Thoracic aorta (tissue), 2 donors: ENCODE measurements at places on chromosomes 16 and 17. TPM values are rescaled to one million over a fixed set of nuclear protein-coding genes. Genes with fewer than 3 reads are reported as not detected.

- no peak overlapping the region for H3K4me3 ChIP-seq
- no peaks in the 10 kb centered on the region for H3K36me3 ChIP-seq
- H3K4me1 ChIP-seq: no peaks in the 10 kb centered on the region
- DNase-seq: no peak
- no peaks in the 10 kb centered on the region for H3K27me3 ChIP-seq
Observed at GRCh38 chr17:64399071-64399766, 8.6 kb upstream of the PECAM1 start.

GRCh38 chr16:51003850-51004566 lies 147.1 kb downstream of the SALL1 start:
- no peak overlapping the region for H3K4me3 ChIP-seq
- no peaks in the 10 kb centered on the region for H3K36me3 ChIP-seq
- H3K4me1 ChIP-seq: no peaks in the 10 kb centered on the region

DNA sequence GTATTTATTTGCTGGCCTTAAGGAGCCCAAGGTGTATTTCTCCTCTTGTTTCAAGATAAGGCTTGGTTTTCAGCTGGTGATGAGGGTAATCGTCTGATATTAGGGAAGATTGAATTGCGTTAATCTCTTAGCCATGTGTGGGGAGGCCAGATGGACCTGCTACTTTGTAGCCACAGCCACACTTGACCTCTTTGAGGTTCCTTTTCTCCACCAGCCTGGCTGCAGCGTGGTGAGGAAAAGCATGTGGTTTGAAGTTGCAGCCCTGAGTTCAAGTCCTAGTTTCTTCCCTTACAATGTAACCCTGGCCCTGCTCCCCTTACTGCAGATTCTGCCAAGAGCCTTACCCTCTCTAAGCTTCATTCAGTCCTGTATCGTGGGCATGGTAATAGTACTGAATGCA lies 3.1 kb downstream of the MINK1 start:
- no peaks in the 10 kb centered on the region for H3K27me3 ChIP-seq
- no peak overlapping the region for H3K4me3 ChIP-seq

DNA sequence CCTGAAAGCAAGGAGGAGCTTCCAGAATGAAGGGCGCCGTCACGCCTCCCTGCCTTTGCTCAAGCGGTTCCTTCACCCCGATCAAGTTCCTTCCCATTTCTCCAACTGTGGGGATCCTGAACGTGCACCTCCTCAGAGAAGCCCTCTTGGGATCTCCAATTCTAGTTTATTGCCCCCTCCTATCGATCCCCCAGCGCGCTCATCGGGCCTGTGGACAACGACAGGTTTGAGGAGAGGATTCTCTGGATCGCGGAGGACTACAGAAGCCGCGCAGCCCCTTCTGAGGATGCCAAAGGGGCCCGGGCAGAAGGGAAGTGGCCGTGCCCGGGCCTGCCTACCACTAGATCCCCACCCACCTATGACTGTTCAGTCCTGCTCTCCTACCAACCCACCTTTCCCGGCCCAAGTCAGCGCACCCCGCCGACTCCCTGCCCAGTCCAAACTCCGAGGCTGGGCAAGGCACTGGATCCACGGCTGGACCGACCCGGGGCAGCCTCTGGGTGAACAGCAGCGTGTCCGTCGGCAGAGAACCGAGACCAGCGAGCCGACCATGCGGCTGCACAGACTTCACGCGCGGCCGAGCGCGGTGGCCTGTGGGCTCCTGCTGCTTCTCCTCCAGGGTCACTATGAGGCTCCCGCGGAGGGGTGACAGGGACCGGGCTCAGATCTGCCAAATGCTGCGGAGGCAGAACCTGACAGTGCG lies 12.8 kb upstream of the CES3 start:
- H3K4me1 ChIP-seq: peaks cover 8% of the 10 kb centered on the region
- H3K36me3 ChIP-seq: peaks cover 4% of the 10 kb centered on the region
- no peaks in the 10 kb centered on the region for H3K27me3 ChIP-seq

- no peak overlapping the region for H3K27ac ChIP-seq
- H3K36me3 ChIP-seq: peaks cover 4% of the 10 kb centered on the region
Observed at GRCh38 chr16:4033951-4034350, 82.3 kb downstream of the ADCY9 start.

- H3K36me3 ChIP-seq: no peaks in the 10 kb centered on the region
- H3K27ac ChIP-seq: no peak overlapping the region
- peak; percentile 13 for DNase-seq
- peaks cover 29% of the 10 kb centered on the region for H3K4me1 ChIP-seq
- no peaks in the 10 kb centered on the region for H3K27me3 ChIP-seq
- H3K4me3 ChIP-seq: no peak overlapping the region
Observed at GRCh38 chr17:68381076-68381900, 76.0 kb downstream of the WIPI1 start.

The ALOX12B gene
- total RNA-seq: not detected
